ENCODE measurements at places on chromosomes 1 and 21.

GRCh38 chr1:27886353-27886679, 14.0 kb downstream of the THEMIS2 start:
- no peak for DNase-seq

- no peak for DNase-seq
Observed at GRCh38 chr1:221141606-221142285, 262.5 kb downstream of the HLX start.

DNA sequence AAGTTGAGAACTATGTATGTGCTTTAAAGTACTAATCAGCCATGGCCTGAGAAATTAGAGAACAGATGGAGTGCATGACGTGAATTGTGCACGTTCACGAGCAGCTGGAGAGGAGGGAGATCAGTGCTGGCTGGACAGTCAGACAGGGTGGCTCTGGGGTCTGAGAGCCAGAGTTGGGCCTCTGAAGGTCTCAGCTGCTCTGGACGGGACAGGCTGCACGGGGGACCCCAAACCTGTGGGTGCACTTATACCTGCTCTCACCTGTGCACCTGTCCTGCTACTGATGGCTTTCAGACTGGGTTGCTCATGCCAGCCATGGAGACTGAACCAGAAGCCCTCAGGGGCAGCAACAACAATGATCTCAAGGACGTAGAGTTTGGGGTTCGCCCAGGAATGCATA, 43.5 kb downstream of the UMODL1 start:
- DNase-seq = no peak

- DNase-seq = no peak
Observed at GRCh38 chr21:43270800-43271301, 102.0 kb downstream of the CRYAA start.

DNA sequence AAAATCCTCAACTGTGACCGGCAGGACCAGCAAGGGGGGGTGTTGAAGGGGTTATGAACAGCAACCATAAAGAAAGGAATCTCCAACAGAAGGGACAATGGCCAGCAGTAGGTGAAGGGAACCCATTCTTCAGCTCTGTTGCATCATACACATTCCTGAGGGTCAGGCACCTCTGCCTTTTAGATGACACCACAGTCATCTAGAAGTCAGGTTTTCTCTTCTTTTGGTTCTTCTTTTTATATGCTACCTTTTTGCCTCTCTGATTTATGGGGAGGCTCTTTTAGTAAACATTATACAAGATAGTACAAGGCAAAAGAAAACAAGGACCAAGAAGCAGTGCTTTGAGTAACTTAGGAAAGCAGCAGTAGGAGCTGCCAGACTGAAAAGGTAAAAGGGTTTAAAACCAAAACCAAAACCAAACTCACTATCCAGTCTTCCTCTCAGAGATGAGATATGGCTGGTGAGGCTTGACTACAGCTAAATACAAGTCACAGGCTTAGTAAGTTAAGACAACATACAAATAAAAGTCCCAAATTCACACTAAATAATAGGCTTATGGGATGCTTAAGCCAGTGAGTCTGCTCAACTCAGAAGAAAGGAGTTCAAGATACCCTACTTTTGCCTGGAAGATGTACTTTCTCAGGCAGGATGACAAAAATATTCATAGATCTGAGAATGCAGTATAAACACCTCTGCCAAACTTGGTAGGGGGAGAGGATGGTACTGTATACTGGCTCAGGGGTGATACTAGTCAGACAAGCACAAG, 4.1 kb downstream of the TEX38 start:
- no peak for DNase-seq

DNA sequence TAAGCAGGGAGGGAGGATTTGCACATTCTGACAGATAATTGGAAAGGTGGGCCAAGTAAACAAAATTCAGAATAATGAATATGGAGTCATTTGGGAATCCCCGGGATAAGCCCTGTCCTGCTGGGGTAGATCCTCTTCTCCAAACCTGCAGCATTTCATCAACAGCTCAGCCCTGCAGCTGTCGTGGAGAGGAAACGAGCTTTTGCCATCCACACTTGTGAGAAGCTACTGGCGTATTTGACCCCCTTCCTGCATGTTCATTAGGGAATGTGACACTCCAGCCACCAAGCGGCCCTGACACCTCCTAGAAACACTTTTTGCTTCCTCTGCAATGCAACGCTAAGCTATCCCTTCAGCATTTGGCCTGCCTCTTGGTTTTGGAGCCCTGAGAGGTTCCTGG, 8.0 kb upstream of the LEFTY2 start:
- no peak for DNase-seq

GRCh38 chr1:196319301-196319700, 288.9 kb downstream of the KCNT2 start:
- DNase-seq = no peak

DNA sequence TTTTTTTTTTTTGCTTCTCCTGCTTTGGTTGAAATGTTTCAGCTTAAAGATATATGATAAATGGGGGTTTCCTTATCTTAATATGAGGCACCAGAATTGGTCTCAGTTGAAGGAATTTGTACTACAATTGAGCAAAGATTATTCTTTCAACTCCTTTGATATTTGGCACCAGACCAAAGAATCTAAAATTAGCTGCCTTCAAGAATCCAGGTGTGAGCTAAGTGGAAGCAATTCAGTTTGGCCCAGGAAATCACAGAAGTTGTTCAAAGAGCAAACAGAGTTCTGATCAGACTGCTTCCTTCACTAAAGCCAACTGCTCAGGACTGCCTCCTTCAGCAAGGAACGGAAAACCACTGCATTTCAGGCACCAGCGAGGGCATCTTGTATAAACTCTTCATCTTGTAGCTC, 68.3 kb upstream of the BCAR3 start:
- no peak for DNase-seq

- no peak for DNase-seq
Observed at GRCh38 chr1:177278626-177279390, 108.0 kb downstream of the BRINP2 start.

DNA sequence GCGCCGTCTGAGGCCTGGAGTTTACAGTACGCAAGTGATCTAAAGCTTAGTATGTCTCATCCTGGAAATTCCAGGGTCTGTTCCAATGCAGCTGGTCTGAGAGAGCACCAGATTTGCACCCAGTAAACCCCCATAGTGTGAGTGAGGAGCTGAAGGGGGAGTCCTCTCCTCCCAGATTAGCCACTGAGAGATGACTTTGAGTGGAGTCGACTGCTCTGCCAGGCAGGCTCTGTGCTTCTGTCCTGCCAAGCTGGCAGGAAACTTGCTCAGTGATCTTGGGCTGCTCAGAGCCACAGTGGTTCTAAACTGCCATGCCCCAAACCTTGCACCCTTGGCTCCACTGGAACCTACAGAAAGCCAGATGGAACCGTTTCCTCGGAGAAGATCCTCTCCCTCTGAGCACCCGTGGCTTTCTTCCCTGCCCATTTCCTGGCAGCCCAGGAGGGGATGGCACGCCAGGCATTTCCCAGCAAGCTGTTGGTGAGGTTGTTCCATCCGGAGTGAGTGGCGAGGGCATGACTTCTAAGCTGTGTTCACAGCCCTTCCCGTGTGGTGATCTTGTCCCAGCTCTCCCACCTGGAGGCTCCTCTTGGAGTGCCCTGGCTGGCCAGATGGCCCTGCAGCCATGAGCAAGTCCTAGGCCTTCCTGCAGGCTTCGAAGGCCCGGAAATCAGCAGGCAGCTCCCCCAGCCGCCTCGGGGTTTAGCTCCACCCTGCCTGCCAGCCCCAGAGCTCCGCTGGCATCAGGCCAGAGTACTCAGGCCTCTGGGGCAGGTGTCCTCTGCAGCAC, 125.9 kb upstream of the VAMP3 start:
- DNase-seq = no peak

DNA sequence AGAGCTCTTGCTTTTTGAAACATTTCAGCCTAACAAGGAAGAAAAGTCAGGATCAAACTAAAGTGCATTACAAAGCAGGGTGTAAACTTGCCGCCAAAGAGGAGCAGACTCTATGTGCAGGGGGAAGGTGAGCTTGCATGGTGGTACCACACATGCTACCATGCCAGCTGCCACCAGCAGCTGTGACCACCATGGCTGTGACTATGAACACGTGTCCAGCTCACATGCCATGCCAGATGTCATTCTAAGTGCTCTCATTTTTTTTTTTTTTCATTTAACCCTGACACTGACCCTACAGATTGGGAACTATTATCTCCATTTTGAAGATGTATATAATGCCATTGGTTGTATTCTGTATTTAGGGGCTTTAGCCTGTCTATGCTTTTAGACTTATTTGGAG, 79.0 kb downstream of the PCP4 start:
- no peak for DNase-seq

DNA sequence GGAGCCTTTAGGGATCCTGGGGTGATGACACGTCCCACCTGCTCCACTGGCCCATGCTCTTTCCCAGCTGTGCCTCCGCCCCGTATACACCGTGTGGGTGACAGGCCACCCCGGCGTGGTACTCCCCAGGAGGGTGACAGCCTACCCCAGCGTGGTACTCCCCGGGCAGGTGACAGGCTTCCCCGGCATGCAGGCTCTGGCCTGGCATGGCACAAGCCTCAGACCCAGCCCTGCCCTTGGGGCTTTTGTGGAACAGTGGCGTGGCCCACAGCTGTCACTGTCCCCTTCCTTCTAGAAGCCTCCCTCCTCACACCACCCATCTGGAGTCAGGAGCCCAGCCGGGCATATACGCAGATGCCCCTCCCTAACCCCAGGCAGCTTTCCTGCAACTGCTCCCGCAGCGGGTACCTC, 4.7 kb upstream of the PFKL start:
- DNase-seq = no peak

DNA sequence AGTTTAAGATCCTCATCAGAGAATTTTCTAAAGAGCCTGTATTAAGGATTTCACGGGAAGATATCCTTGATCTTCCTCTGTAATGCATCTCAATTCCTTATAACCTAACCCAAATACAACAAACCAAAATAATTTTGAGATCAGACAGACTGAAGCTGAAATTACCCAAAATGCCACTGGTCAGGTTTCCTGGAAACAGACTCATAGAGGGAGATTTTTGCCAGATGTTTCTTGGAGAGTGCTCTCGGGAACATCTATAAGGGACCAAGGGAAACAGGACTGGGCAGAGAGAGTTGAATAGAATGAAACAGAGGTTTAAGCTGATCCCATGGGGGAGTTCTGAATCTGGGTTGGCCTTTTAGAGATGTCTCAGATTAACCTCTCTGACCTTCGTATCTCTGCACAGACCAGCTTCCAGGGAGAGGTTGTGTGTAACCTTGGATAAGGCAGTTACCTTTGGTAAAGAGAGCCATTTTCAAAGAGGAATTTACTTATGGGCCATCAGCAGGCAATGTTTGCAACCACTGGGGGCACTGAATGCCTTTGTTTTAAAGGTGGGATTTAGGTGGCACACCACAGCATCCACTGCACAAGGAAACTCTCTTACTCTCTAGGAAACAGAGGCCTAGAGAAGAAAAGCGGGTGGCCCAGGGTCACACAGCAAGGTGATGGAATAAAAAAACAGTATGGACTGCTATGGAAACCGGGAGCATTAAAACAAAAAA, 130.8 kb upstream of the SGIP1 start:
- no peak for DNase-seq

- no peak for DNase-seq
Observed at GRCh38 chr1:54807756-54808155, 6.6 kb upstream of the TTC22 start.

- no peak for DNase-seq
Observed at GRCh38 chr1:1024771-1025699, 5.1 kb downstream of the AGRN start.

DNA sequence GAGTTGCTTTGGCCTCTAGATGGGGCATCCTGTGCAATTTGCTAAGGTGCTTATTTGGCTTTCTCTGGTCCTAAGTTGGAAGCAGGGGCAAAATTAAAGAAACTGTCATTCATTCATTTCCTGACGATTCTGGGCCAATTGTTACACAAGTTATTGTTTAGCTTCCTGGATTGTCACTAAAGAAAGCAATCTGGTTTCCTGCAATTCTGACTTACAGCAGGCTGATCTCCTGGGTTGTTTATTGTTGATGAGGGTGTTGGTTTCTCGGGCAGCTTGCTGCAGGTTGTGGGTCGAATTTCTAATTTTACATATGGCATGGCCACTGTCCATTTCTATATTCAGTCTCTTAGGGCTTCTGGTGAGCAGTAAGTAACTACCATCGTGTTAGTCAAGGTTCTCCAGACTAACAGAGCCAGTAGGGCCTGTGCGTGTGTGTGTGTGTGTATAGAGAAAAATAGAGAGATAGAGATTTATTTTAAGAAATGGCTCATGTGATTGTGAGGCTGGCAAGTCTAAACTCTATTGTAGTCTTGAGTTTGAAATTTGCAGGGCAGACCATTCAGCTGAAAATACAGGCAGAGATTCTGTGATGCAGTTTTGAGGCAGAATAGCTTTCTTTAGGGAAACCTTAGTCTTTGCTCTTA, 30.4 kb downstream of the CTH start:
- DNase-seq = no peak

DNA sequence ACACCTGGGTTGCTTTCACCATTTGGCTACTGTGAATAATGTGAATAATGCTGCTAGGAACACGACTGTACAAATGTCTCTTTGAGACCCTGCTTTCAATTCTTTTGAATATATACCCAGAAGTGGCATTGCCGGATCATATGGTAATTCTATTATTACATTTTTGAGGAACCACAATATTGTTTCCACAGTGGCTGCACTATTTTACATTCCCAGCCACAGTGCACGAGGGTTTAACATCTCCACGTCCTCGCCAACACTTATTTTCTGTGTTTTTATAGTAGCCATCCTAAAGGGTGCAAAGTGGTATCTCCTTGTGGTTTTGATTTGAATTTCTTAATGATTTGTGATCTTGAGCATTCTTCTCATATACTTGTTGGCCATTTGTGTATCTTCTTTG, 15.7 kb downstream of the FHAD1 start:
- no peak for DNase-seq

GRCh38 chr1:93800856-93801255, 78.2 kb downstream of the DNTTIP2 start:
- no peak for DNase-seq

DNA sequence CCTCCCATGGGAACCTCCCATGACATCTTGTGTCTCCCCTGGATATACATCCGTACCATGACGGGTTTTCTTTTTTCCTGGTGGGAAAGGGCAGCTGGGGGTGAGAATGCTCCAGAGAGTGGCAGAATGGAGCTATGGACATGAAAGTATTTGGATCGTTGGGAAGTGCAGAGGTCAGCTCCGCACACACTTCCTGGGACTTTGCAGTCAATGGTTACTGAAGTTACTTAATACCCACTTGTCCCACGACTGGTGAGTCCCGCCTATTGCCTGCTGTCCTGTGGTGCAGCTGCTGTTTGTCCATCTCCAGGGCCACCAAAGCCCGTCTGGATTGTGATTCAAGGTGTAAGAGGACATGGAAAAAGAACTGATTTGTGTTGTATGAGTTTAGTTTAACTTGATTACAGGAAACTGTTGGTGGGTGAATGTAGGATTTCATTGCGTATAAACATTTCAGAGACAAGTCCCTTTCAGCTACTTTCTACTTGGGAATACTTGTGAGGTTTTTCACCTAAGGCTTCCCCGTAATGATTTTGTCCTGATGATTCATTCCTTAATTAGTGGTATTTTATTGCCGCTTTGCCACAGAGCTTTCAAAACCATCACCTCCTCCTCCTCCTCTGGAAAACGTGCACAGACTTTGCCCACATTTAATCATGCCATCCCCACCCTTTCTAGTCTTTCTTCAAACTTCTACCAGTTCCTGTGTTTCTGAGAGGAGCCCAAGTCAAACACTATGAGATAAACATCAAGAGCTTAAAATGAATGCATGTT, 308.8 kb downstream of the KIF26B start:
- no peak for DNase-seq

- no peak for DNase-seq
Observed at GRCh38 chr21:39020751-39021477, 162.3 kb downstream of the PSMG1 start.

- DNase-seq = no peak
Observed at GRCh38 chr1:186188004-186188539, 187.0 kb downstream of the TPR start.
